ENCODE measurements at places on chromosomes 4 and X.

DNA sequence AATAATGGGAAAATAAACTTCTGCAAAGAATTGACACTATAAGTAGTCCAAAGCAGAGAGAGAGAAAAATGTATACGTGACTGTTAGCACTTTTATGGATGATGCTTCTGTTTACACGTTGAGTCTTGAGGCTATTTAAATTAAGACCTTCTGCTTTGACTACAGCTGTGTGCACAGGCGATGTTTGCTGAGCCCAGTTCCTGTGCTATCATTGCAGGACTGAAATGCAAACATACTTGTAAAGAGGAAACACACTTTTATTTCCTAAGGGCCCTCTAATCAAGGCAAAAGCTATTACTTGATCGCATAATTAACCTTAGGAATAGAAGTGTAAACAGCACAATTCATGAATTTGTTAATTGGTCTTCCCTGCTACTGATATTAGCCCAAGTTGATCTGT, 226.9 kb downstream of the FBXW7 start:
- no peak for DNase-seq

GRCh38 chr4:15719506-15719905, 16.6 kb downstream of the BST1 start:
- DNase-seq = no peak

GRCh38 chr4:123259676-123260646, 136.6 kb upstream of the SPRY1 start:
- no peak for DNase-seq

DNA sequence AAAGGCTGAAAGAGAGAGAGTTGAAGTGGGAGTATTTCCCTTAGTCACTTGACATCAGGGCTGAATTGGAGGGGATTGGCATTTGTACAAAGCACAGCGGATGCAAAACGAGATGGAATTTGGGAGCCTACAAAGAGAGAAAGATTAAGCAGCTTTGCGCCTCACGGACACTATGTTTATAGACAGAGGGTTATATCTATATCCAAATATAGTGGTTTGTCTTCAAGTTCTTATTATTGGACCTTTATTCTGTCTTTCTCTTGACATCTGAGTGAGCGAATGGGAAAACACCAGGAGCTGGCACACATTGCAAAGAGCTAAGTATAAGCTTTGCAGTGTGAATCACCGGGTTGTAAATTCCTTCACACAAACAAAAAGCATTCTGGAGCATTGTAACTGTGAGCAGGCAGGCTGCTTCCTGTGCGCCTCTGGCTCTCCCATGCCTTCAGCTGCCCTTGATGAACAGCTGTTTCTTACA, 500.2 kb downstream of the STIM2 start:
- DNase-seq = no peak

GRCh38 chrX:84933956-84934556, 69.6 kb upstream of the APOOL start:
- DNase-seq = no peak

- no peak for DNase-seq
These were observed 575.1 kb downstream of the IL15 start for GRCh38 chr4:142211444-142211843.

- DNase-seq = peak; percentile 25
These were observed 1.4 kb downstream of the ZNF827 start for GRCh38 chr4:145936997-145937901.

DNA sequence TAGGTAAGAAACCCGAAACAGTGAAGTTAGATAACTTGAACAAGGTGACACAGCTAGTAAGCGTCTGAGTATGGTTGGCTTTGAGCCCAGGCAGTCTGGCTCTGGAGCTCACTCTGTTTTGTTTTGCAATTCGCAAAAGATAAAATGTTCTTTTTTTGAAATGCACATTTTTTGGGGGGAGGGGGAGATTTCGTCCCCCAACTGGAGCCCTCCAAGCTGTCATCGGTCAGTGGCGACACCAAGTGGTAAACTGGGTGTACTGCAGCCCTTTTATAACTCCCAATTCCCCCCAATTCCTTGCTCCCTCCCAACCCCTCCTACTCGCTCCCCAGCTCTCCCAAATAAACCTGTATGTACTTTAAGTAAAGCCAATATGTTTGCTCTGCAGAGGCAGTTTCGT, 2.8 kb upstream of the CLCN5 start:
- peak; percentile 1 for DNase-seq

DNA sequence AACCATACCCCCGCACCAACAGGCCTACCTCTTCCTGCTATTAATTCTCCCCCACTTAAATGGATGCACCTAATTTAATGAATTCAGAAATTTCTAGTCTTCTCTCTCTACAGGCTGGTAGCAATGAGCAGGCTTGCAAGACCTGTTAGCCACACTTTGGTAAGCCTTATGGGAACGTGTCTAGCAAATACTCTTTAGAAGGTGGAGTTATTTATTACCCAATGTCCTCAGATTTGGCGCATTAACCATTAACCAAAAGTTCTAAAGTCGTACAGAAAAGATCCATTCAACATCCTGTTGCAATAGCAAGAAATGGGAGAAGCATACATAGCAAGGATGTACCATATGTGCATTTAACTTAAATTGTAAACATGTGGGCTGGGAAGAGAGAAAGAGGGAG, 47.5 kb downstream of the SLITRK2 start:
- DNase-seq = no peak

GRCh38 chrX:73683236-73683859, 120.4 kb downstream of the CHIC1 start:
- DNase-seq = no peak

- no peak for DNase-seq
These were observed 174.4 kb downstream of the CAMK2D start for GRCh38 chr4:113587156-113587555.
